ENCODE measurements at places on chromosomes 4 and X. TPM values are rescaled to one million over a fixed set of nuclear protein-coding genes. Genes with fewer than 3 reads are reported as not detected.

DNA sequence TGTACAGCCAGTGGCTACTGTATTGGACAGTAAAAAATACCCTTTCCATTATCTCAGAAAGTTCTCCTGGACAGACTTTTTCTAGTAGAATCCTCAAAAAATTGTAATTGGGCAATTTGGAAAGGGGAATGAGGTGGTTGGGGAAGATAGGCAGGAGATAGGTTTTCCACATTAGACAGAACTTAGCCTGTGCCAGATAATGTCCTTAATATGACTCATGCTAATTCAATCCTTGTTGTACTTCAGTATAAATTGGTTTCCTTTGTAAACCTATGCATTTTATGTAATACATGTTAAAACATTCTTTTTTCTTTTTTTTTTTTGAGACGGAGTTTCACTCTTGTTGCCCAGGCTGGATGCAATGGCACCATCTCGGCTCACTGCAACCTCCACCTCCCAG, 8.9 kb downstream of the EIF4E start:
- no peaks in the 10 kb centered on the region for H3K27me3 ChIP-seq
- no peak overlapping the region for H3K4me3 ChIP-seq
- no peak overlapping the region for H3K27ac ChIP-seq
- no peaks in the 10 kb centered on the region for H3K4me1 ChIP-seq

DNA sequence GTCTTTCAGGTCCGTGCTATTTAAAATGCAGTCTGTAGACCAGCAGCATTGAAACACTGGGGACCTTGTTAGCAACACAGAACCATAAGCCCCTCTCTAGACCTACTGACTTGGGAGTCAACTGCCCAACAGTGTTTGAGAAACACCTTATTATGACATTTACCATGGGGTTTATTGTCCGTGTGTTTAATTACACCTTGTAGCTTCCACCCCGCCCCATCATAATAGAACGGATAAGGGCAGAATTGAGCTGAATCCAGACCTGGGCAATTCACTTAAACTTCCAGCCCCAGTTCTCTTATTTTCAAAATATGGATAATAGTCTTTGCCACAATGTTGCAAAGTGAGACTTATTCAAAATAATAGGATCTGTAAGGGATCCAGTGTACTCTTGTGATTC, 30.6 kb upstream of the CLNK start:
- H3K27me3 ChIP-seq: no peaks in the 10 kb centered on the region
- no peak overlapping the region for H3K27ac ChIP-seq
- no peak overlapping the region for H3K4me3 ChIP-seq
- H3K36me3 ChIP-seq: no peaks in the 10 kb centered on the region
- DNase-seq: no peak
- no peaks in the 10 kb centered on the region for H3K4me1 ChIP-seq

DNA sequence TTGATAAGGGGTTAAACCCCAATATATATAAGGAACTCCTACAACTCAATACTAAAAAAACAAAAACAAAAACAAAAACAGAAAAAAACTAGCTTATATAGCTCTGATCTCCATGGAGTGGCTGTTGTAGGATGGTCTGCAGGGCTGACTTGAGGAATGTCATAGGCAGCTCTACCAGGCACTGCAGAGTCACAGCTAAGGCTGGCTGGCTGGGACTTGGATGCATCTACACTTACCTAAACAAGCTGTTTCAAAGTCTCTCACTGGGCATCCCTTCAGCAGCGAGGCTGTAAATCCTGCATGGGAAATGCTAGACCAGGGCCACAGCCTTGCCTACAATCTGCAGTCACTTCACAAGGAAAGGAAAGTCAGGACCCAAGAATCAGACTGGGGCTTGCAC, 61.3 kb downstream of the HOPX start:
- no peak overlapping the region for H3K27ac ChIP-seq
- DNase-seq: no peak
- no peaks in the 10 kb centered on the region for H3K36me3 ChIP-seq
- H3K27me3 ChIP-seq: peaks cover 19% of the 10 kb centered on the region
- H3K4me3 ChIP-seq: no peak overlapping the region

DNA sequence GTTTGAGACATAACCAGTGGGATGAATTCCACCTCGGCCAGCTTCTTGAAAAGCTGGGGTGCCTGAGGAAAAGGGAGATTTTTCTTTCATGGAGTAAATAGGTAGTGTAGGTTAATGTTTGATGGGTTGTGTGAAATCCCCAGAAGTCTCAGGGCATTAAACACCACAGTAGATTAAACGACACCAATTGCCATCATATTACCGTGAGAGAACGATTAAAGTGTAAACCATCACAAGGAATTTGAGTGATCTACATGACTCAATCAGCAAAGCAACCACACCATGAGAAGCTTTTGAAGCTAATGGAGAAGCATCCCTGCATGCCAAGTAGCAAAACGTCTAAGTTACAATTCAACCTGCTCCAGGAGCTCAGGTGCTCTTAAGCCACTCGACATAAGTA, 322.5 kb upstream of the GATB start:
- no peaks in the 10 kb centered on the region for H3K27me3 ChIP-seq
- H3K36me3 ChIP-seq: no peaks in the 10 kb centered on the region
- no peaks in the 10 kb centered on the region for H3K4me1 ChIP-seq
- H3K4me3 ChIP-seq: no peak overlapping the region
- no peak overlapping the region for H3K27ac ChIP-seq

DNA sequence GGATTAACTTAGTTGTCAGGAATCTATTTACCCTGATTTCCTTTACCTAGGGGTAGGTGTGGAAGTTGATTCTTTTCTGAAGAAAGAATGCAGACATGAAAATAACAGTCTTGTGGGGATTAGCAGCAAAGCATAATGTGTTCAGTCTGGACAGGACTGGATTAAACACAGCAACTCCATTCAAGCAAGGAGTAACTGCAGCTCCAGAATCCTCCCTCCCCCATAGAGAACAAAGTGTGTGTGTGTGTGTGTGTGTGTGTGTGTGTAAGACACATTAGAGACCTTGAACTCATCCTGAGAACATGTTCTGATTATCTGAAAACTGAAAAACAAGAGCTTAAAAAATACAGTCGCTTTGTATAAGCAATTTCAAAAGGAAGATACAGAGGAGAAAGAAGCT, 9.3 kb downstream of the C4orf54 start:
- no peak for DNase-seq
- H3K36me3 ChIP-seq: no peaks in the 10 kb centered on the region
- H3K4me1 ChIP-seq: peaks cover 23% of the 10 kb centered on the region
- no peak overlapping the region for H3K27ac ChIP-seq

DNA sequence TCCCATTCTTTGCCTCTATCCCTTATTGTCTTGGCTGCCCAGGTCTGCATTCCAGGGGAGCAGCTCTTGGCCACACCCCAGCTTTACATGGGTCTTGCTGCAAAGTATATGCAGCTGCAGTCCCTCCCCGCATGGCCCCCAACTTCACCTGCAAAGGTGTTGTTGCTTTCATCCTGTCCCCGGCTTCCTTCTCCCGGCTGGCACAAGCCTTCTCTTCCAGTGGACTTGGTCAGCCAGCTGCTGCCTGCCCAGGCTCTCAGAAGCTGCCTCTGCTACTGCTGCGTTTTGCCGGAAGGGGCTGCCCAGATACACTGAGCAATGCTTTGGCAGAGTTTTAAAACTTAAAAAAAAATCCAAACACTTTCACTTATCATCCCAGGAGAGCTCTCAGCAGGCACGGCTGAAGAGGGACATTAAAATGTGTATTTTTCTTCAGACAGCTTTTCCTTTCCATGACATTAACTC, 121.2 kb upstream of the PDLIM3 start:
- peak; percentile 37 for DNase-seq
- peak overlapping the region; percentile 44 for H3K4me3 ChIP-seq
- H3K27ac ChIP-seq: peak overlapping the region; percentile 69
- no peaks in the 10 kb centered on the region for H3K27me3 ChIP-seq
- H3K4me1 ChIP-seq: peaks cover 4% of the 10 kb centered on the region

GRCh38 chr4:8912506-8912905, 40.9 kb upstream of the HMX1 start:
- H3K27ac ChIP-seq: no peak overlapping the region
- no peaks in the 10 kb centered on the region for H3K4me1 ChIP-seq
- H3K36me3 ChIP-seq: no peaks in the 10 kb centered on the region
- DNase-seq: no peak
- peaks cover 29% of the 10 kb centered on the region for H3K27me3 ChIP-seq

DNA sequence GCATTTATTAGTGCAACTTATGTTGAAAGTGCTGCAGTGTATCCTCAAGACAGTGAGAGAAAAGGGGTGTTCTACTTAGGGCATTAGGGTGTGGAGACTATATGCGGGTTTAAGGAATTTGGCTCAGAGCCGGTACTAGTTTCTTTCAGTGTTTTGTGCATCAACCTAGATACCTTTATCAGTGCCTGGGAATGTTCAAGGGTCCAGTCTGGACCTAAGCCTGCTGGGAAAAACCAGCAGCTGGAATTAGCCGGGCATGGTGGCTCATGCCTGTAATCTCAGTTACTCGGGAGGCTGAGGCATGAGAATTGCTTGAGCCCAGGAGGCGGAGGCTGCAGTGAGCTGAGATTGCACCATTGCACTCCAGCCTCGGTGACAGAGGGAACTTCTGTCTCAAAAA, 7.4 kb downstream of the PHEX start:
- no peak for DNase-seq
- H3K4me3 ChIP-seq: no peak overlapping the region
- no peaks in the 10 kb centered on the region for H3K4me1 ChIP-seq
- no peaks in the 10 kb centered on the region for H3K36me3 ChIP-seq
- H3K27me3 ChIP-seq: no peaks in the 10 kb centered on the region

The CTAG2 gene
- total RNA-seq: not detected

All from heart right ventricle (tissue), 16 donors.